ENCODE measurements at places on chromosomes 12 and 14. TPM values are rescaled to one million over a fixed set of nuclear protein-coding genes. Genes with fewer than 3 reads are reported as not detected.

TGFB3 gene
- 56.8 TPM for total RNA-seq

- DNase-seq, result no peak
Measured at GRCh38 chr12:104603545-104603973, 146.8 kb downstream of the CHST11 start.

PPP1R36 gene
- total RNA-seq, result 1.3 TPM

DNA sequence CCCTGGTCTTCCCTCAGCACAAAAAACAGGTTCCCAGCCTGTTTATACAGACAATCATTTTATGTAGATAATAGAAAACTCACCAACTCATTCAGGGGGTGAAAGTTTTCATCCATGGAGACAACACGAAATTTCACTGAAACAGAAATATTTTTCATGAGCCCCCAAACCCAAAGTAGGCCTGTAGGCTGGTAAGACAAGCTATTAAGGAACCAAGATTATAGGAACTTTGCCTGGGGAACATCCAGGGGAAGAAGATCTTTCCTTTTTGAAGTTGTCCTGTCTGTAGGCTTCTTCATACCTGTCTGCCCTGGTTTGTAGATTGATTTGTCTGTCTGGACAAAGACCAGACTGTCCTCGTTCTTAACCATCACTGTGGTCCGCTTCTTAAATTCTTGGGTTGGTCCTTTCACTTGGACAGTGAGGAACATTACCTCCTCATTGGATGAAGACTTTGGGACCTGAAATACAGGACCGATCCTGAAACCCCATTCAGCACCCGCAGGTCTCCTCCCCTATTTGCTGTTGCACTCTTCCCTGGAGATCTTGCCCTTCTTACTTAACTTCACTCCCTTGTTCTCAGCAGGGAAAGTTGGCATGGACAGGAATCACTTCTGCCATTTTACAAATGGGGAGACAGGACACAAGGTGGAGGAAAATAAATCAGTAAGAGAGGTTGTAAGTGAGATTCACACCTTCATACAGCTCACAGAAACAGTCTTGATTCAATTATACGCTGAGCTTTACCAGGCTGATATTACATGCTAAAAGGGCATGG is 3.5 kb downstream of the A2M start:
- DNase-seq, result no peak

DNA sequence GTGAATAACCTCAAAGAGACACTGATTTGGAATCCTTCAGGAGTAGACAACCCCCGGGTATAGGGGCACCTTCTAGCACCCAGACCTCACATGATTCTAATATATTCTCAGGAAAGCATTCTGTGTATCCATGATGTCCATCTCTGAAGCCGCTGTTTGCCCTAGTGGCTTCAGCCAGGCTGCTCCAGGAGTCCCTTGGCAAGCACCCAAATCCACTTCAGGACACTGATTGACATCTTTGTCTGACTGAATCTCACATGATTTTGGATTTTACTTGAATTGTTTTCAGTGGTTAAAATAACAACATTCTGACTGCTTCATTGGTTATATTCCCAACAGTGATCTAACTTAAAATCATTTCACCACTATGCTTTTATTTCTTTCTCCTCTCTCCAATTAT is 390.5 kb upstream of the CLEC14A start:
- no peak for DNase-seq

HNF1A gene
- not detected for total RNA-seq

TOX4 gene
- total RNA-seq, result 85.0 TPM

CCND2 gene
- 93.0 TPM for total RNA-seq

DNA sequence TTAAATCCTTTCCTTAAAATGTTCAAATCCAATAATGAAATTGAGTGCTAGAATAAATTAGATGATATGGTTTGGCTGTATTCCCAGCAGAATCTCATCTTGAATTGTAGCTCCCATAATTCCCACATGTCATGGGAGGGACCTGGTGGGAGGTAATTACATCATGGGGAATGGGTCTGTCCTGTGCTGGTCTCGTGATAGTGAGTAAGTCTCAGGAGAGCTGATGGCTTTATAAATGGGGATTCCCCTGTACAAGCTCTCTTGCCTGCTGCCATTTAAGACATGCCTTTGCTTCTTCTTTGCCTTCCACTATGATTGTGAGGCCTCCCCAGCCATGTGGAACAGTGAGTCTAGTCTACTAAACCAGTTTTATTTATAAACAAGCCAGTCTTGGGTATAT is 508.5 kb downstream of the ETNK1 start:
- no peak for DNase-seq

GRCh38 chr12:40515041-40515816 is 177.0 kb upstream of the CNTN1 start:
- DNase-seq, result no peak

GRCh38 chr14:34322940-34323418 is 139.1 kb downstream of the SPTSSA start:
- DNase-seq, result no peak

RDH5 gene
- 123 TPM for total RNA-seq

SERPINA1 gene
- total RNA-seq, result 41.6 TPM

GRCh38 chr12:55642267-55642666 is 5.6 kb downstream of the OR10P1 start:
- DNase-seq, result no peak

DNA sequence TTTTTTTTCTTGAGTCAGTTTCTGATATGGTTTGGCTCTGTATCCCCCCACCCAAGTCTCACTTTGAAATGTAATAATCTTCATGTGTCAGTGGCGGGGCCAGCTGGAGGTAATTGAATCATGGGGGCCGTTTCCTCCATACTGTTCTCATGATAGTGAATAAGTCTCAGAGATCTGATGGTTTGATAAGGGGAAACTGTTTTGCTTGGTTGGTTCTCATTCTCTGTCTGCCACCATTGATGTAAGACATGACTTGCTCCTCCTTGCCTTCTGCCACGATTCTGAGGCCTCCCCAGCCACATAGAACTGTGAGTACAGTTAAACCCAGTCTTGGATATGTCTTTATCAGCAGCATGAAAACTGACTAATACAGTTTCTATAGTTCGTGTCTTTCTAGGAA is 42.9 kb downstream of the WNK1 start:
- DNase-seq, result no peak

DNA sequence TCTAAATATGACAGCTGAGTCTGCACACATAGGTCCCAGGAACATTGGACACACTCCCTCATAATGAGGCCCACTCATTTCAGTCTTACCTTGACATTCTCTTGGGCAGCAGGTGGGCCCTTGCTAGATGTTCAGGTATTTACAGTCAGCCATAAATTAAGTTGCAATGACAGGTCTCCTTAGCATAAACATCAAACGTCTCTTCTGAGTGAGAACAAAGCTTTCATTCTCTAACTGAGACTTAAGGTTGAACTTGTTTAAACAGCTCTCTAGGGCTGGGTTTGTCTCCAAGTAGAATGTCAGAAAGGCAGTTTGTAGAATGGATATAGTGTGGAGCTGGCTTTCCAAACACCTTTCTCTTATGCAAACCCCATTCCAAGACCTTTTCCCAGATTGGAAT is 10.3 kb downstream of the ACVR1B start:
- DNase-seq, result no peak

DNA sequence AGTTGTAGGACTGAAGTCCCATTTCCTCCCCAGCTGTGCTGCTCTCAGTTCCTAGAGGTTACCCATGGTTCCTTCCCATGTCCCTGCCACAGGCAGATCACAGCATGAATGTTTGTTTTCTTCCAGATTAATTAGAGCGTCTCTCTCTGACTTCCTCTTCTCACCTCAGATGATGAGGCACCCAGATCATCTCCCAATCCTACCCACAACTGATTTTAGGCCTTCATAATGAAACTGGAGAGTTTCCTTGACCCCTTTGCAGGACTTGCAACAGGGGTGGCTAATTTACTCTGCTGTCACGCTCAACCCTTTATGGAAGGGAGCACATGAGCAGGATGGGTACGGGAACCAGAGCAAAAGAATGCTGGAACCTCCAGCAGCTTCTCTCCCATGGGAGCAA is 32.1 kb upstream of the TXNRD1 start:
- no peak for DNase-seq

GRCh38 chr12:94829552-94829951 is 173.9 kb downstream of the NDUFA12 start:
- DNase-seq, result no peak

DNA sequence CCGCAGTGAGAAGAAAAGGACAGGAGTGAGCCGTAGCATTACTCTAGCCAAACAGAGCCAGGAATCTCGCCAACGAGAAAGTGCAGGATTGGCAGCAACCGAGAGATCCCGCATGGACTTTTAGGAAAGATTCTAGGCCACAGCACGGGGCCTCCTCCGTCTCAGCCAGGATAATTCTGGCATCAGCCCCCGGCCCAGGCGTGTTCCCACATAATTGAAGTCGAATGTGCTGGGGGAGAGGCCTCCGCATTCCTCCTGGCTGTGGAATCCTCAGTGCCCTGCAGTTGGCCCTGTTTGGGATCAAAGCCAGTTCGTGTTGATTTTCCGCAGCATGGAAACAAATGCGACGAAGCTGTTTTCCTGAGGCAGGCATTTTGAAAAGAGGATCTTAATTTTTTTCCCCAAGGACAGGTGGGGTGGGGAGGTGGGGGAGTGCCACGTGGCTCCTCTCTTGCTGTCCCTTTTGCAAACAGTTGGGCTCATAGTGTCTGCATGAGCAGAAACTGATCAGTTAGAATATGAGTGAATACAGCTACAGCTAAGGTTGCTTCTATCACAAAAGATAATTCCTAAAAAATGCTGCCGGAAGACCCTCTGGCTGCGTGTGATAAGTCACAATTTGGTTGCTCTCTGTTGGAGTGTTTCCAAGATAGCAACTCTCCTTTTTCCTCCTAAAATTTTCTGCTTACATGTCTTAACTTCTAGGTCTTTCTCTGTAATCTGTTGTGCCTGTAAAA is 37.3 kb upstream of the ATXN2 start:
- DNase-seq, result no peak

DNA sequence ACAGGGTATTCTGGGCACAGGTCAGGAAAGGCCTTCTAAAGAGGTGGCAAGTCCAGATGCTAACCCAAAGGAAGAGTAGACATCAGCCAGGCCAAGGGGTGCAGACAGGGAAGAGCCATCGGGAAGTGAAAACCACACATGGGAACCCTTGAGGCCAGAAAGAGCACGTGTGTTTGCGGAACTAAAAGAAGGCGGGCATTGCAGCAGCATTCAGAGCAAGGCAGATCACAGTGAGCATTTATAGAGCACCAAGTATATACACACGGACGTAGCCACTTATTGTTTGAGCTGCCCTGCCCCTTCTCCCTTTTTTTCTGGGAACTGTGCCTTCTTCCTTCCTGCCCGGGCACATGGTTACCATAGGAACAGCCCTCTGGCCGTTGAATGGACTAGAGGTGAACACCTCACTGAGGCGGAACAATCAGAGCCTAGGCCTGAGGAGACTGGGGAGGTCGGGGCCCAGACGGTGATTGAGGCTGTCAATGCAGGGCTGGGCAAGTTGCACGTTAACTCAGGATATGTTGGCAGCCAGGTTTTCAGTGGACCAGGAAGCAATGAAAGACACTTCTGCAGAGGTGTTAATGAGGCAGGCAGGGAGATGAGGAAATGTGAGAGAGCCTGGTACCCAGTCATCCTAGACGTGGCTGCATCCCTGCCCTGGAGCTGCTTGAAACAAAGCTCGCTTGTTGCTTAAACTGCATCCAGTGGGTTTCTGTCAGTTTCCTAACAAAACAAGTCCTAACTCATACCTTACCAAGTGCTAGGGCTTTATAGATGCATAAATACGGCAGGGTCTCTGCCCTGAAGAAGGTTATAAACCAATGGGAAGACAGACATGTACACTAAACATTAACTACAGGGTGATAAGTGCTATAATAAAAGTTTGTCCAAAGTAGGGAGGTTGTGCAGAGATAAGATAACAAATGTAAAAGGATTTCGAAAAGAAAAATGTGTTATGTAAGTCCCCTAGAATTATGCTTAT is 34.2 kb downstream of the MOAP1 start:
- no peak for DNase-seq

DNA sequence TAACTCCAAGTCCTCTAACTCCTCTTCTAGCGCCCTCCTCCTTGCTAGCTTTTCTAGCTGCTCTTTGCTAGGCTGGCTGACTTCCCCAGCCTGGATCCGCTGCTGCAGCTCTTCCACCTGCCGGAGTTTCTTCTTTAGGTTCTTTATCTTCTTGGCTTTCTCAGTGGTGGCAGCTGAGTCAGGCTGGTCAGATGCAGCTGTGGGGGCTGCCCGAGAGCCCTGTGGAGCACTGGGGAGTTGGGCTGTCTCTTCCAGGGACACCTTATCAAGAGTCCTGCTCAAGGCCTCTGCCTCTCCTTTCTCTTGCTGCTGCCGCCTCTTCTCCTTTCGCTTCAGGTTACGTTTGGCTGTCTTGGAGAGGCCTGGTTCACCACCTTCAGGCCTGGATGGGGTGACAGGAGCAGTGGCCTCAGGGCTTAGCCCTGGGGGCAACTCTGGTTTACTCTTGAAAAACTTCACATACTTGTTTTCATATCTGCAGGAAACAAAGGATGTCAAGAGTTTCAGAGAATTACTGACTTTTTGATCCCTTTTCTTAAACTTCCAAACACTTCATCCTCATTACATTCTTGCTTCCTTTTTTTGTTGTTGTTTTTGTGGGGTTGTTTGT is 25.7 kb downstream of the PYM1 start:
- no peak for DNase-seq

GRCh38 chr14:28782301-28782700 is 15.7 kb downstream of the FOXG1 start:
- DNase-seq, result no peak

PRMT5 gene
- 54.8 TPM for total RNA-seq

DNA sequence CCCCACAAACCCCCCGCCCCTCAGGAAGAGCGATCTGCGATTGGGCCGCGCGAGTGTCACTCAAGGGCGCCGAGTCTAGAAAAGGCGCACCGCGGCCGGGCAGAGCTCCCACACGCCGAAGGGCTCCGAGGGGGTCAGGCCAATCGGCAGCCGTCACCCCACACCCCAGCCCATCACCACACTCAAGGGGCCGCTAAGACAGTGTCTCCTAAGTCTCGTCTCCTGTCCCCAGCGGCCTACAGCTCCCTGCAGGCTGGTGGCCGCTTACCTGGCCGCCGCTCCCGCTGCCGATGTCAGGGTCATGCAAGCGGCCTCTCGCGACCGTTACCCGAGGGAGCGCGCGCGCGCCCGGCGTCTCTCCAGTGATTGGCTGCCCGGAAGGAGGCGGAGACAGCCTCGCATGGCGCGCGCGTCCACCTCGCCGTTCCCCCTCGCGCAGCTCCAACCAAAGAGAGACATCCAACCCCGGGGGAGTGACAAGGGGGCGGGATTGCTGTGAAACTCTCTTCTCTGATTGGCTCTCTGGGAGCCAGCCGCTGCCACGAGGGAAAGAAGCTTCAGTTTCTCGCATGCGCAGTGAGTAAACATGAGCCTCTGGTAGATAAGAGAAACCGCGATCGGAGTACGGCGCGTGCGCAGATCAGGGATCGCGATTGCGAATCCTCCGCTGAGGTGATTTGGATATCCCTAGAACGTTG is at the start of the genes MPHOSPH9 and MTRFR:
Gene MPHOSPH9 (minus strand): TSS at position 335 of the 698 bp plus-strand sequence. CDS start 2,777 bp downstream, outside the sequence.
Gene MTRFR (plus strand): TSS at position 630 of the 698 bp plus-strand sequence. CDS start 20,239 bp downstream, outside the sequence.
- peak; percentile 98 for DNase-seq

GRCh38 chr14:99530407-99531155 is 49.4 kb downstream of the CCNK start:
- no peak for DNase-seq

GRCh38 chr12:1205512-1206060 is 214.6 kb downstream of the ERC1 start:
- DNase-seq, result no peak

- DNase-seq, result peak; percentile 93
Measured at GRCh38 chr14:104800771-104801519, at the start of gene ZBTB42. ZBTB42 (plus strand) TSS chr14:104801101; CDS start chr14:104801198, 97 bp downstream.

GRCh38 chr14:85634205-85634604 is 104.3 kb downstream of the FLRT2 start:
- DNase-seq, result no peak

GRCh38 chr14:102418169-102418852 is 55.6 kb downstream of the TECPR2 start:
- DNase-seq, result peak; percentile 85

GRCh38 chr12:53869500-53869899 is 69.1 kb upstream of the HOXC13 start:
- no peak for DNase-seq
